ENCODE measurements at places on chromosomes 6 and 20.

DNA sequence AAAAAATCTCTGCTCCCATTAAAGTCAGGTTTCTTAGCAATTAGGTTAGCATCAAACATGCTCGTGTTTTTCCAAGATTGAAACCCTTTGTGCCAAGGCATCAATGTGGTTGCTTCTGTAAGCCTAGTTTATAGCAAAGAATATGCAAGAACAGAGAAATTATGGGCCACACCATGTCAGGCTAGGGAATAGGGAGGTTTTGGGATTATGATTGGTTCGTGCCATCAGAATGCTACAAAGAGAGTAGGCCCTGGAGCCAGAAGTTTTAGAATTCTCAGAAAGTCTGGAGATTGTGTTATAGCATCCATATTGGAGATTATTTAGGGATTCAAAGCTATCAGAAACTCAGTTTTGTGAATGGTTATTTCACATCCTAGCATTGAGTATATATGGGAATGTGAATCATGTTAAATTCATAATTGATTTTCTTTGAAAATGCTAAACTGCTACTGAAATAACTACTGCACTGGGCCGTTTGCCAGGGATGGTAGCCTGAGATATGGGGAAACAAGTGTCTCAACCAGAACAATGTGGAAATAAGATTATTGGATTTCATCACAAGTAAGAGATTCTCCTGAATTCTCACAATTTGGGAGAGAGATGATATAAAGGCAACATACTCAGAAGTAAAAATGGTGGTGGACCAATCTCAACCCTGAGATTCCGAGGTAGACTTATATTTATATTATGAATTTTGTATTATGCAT is 45.3 kb downstream of the ZNF292 start:
- DNase-seq: no peak

DNA sequence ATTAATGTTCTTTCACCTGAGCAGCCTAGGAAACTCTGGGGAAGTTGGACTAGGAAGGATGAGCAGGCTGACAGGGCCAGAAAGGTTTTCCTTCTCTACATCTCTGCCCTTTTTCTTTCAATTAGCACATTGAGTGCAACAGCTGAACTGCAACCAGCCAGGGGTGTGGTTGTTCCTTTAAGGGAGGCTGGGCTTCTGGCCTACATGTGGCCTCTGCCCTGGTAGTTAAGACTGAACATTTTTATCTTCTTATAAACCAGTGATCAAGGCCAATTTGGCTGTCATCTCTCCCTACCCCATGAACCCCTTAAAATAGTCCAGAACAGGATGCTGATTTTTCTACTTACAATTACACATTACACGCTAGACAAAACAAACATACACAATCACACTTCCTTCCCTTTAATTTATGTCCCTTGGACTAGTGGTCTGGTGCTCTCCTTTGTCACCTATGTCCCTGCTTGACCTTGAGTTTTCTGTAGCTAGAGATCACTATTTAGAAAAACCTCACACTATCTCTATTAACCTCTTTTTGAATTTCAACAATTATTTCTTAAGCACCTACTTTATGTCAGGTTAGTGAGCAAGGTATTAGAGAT is 60.3 kb downstream of the RNF217 start:
- DNase-seq: no peak

- DNase-seq: no peak
Observed at GRCh38 chr6:126672649-126673048, 332.7 kb downstream of the CENPW start.

GRCh38 chr20:52622081-52622480 is 350.1 kb upstream of the TSHZ2 start:
- DNase-seq: no peak

DNA sequence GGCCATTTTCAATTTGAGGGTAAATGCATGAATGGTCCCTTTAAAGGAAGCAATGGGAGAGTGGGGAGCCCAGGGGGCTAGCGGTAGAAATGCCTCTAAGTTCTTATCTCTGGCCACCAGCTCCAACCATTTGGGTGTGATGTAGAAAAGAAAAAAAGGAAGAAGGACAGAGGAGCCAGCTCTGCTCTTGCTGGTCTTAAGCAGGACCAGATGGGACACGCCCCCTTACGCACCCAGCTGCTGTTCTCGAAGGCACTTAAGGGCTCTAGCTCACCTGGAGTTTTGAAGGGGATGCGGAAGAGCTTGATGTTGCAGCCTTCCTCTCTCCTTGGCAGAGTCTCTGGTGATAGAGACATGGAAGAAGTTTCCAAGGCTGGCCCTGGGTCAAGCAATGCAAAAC is 59.5 kb upstream of the RNF144B start:
- no peak for DNase-seq

GRCh38 chr6:110140650-110141049 is 38.8 kb downstream of the WASF1 start:
- DNase-seq: no peak

- DNase-seq: no peak
Observed at GRCh38 chr6:94468830-94469229, 1049.5 kb upstream of the EPHA7 start.

- DNase-seq: no peak
Observed at GRCh38 chr6:64777941-64778785, 928.9 kb downstream of the EYS start.

- DNase-seq: peak; percentile 66
Observed at GRCh38 chr20:24863356-24863755, 85.7 kb upstream of the CST7 start.

DNA sequence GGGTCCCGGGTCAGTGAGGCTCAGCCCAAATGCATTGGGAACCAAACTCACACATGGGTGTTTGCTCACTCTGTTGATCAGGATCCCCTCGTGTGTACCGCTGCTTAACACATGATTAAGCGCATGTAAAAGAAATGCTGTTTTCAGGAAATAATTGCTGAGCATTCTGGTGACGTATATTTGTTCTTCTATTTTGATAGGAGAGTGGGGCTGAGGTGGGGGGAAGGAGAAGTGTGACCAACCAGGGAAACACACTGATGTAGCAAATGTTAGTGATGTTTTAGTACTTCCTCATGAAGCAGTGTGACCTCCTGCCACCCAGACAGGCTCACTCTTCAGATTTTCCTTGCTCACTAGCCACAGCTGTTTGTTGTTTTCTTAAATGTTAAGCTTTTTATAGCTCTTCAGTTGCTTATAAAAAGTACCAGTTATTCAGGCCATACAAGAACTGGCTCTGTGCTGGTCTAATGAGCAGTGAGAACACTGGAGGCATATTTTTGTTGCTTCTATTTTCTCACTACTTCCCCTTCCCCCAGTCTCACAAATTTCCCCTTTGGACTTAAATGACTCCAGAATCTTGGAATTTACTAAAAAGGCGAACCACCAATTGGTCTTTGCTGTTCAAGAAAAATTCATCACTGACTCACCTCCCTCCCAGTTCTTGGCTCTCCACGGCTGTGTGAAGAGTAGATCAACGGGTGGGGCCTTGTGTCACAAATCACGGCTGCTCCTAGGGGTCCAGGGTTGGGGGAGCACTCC is 79.2 kb upstream of the BACH2 start:
- DNase-seq: no peak

- no peak for DNase-seq
Observed at GRCh38 chr20:8787090-8787489, 281.8 kb upstream of the PLCB4 start.

GRCh38 chr6:104958178-104959025 is 1.5 kb downstream of the LIN28B start:
- DNase-seq: no peak

GRCh38 chr6:110449541-110449895 is 26.9 kb downstream of the SLC22A16 start:
- DNase-seq: peak; percentile 14

- no peak for DNase-seq
Observed at GRCh38 chr6:167779993-167780655, 46.6 kb upstream of the AFDN start.

- DNase-seq: no peak
Observed at GRCh38 chr6:111829998-111830397, 43.3 kb downstream of the FYN start.

DNA sequence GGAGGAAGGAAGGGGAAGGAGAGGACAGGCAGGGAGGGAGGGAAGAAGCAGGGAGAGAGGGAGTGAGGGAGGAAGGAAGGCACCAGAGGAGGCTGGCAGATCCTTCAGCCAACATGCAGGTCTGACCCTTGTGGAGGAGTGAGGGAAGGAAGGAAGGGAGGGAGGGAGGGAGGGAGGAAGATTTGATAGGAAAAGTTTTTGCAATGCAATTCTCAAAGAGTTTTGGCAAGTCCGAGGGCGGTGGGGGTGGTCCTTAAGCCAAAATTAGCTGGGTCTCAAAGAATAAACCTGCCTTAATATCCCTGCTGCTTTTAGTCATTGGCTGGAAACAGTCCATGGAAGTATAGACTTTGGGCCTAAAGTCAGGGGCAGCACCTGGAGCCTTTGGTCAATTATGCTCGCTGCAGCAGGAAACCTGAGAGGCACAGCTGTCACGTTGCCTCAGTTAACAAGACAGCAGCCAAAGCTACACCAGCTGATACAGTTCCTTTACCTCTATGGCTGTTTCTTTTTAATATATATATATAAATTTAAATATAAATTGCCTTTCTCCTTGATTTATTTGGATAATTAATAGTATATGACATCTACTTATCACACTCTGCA is 115.7 kb upstream of the RALGAPA2 start:
- DNase-seq: no peak

DNA sequence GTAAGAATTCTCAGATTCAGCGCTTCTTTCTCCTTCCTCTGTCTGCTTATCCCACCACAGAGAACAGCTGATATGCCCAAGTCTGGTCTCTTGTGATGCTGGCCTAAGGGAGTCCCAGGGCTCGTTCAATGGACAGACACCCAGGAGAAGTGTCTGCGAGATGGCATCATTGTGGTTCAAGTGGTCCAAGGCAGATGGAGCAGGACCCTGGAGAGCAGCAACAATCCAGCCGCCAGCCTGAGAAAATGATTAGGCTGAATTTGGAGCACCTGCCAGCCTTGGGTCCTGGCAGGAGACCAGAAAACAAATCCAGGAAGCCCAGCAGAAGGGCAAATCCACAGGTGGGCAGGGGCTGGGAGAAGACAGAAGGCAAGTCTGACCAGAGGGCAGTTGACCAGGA is 145.8 kb downstream of the PTPRT start:
- no peak for DNase-seq

DNA sequence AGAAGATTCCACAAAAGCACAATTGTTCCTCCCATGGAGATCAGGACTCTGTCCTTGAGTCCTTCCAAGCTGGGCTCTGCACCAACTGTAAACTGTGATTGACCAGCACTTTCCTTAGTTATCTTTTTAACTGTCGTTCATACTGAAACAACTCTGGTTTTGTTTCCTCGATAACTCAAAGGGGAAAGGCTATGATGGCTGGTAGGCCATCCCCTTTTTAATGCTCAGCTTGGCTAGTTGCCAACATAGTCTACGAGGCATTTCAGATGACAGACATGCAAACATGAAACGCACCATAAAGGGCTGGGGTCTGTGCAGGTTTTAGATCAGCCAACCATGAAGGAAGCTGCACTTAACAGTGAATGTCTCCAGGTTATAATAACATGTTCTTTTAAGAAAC is 497.1 kb upstream of the ARID1B start:
- no peak for DNase-seq

DNA sequence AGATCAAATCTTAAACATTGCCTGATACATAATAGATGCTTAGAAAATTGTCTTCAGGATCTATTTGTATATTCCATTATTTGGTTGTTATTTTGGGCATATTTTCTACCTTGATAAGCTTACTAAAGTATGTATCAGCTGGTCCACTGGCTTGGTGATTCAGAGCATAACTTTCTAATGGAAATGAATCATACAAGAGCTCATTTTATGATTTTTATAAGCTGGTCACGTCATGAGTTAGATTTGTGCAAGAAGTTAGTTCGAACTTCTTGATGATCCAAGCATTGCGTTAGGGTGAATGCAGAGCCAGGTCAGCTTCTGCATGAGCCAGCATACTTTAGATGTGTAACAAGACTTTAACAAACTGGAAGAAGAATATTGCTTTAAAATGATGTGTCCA is 144.5 kb upstream of the FLRT3 start:
- DNase-seq: no peak

DNA sequence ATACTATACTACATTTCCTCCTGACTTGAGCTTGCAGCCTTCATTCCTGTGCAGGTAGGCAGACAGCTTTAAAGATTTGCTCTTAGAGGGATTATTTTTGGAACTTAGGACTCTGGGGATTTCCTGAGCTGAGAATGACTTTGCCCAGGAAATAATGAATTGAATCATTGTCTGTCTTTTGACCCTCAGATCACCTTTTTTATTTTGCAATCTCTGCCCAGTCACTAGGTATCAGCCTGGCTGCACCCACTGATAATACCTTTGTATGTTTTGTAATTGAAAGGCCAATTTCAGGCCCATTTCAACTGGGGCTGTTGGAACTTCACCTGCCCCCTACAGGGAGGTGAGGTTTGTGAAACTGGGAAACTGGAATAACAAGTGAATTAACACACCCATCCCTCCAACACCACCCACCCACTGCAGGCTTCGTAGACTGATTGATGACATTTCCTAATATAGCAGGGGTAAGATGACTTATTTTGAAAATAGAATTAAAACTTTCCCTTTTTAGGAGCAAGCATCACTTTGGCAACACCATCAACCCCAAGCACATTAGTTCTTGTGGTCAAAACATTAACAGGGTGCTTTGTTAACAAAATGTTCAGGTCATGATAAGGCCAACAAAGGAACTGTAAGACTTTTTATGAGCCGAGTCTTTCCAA is 157.1 kb upstream of the CENPW start:
- DNase-seq: no peak

DNA sequence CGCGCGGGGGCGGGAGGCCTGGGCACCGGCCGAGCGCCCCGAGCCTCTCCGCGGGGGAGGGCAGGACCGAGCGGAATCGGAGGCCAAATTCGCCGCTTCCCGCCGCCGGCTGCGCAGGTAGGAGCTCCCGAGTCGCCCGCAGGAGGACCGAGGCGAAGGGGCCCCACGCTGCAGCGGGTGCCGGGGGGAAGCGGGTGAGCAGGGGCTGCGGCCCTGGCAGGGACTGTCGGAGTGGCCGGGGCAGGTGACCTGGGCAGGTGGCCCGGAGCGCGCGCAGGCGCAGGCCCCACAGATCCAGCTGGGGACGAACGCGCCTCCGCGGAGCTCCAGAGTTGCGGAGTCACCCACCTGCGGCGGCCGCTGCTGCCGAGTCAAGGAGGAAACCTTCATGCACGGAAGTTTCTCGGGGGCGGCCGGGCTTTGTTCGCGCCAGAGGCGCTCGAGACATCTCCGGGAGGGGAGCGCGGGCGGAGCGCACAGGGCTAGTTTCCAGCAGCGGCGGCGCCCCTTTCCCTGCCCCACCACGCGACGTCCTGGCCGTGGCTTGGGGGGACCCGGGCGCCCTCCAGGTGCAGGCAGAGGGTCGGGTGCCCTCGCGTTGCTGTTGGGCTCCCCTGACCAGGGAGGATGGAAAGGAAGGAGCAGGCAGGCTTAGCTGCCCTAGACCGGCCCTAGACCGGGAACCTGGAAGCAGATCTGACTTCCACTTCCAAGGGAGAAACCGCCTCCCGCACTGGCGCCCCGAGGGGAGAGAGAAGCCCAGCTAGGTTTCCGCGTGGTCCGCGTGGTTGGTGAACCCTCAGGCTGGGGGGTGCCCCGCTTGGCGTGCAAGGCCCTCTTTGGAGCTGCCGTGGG is 590 bp downstream of the SLCO4A1 start:
- no peak for DNase-seq

DNA sequence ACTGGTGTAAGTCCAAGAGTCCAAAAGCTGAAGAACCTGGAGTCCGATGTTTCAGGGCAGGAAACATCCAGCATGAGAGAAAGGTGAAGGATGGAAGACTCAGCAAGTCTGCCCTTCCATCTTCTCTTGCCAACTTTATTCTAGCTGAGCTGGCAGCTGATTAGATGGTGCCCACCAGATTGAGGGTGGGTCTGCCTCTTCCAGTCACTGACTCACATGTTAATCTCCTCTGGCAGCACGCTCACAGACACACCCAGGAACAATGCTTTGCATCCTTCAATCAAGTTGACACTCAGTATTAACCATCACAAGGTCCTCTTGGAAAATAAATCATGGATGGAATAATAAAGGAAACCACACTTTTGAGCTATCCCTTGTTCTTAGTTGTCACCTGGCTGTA is 121.2 kb downstream of the MAP3K7 start:
- no peak for DNase-seq

Measured in esophagus muscularis mucosa (tissue), 4 donors.